ENCODE measurements at places on chromosomes 3 and 15.

DNA sequence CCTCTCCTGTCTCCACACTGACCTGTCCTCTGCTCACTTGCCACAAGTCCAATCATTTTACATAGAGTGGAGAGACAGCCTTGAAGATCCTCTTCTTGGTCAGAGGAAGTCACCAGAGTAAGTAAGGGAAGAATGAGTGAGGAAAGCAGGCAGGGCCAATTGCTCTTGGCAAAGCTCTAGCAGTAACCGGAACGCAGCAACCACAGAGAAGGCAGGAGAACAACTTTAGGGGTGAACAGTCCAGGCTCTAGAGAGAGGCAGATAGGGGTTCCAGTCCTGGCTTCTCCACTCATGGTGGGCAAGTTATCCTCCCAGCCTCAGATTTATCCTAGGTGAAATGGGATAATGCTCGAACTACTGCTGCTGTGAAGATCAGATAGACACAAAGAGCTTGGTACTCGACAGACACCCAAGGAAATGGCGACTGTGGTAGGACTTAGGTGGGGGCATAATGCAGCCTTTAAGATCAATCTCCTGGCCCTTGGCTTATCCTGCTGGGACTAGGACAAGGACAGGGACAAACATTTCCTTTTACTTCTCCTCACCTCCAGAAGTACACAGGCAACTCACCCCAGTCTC, 1.2 kb upstream of the ADAMTSL3 start:
- no peak for DNase-seq

DNA sequence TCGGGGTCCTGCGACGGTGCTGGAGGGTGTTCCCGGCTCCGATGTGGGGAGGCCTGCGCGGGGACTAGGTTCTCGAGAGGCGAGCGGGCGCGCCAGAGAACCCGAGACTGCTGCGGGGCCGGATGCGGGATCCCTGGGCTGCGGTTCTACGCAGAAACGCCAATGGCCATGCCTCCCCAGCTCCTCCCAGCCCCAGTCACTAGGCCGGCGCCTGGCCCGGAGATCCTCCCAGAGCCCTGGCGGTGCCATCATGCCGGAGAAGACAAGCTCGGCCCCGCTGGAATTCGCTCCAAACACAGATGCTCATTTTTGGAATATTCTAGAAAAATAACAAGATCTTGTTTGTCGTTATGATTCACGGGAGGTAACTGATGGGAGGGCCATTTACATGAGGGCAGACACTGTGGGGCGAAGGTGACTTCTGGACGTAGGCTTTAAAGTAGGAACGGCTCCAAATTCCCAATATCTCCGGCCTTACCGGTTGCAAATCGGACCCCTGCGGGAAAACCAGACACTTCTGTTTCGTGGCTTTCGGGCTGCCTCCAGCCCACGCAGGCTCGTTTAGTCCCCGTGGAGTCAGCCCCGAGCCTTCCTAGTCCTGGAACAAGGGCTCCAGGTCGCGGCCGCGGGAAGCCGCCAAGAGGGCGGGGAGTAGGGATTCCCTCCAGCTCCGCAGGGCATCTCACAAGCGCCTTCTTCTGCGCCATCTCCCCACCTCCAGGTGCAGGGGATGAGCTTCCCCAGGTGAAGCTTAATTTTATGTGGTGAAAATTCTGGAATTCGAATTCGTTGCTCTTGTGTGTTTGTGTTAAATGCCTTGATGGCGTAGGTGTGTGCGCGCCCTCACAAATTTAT, 74.8 kb upstream of the POLG start:
- no peak for DNase-seq

DNA sequence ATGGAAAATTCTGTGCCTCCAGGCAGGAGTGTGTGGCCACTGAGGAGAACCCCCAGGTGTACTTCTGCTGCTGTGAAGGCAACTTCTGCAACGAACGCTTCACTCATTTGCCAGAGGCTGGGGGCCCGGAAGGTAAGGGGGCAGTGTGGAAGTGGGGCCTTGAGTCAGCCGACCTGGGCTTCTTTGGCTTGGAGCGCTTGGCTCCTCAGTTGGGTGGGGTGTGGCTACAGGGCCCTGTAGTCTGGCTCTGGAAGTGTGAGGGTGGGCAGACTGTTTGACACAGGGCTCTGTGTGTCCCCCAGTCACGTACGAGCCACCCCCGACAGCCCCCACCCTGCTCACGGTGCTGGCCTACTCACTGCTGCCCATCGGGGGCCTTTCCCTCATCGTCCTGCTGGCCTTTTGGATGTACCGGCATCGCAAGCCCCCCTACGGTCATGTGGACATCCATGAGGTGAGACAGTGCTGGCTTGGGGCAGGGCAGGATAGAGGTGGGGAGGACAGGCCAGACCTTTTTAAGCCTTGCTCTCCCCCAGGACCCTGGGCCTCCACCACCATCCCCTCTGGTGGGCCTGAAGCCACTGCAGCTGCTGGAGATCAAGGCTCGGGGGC, 18.2 kb upstream of the EXOG start:
- DNase-seq, result no peak

DNA sequence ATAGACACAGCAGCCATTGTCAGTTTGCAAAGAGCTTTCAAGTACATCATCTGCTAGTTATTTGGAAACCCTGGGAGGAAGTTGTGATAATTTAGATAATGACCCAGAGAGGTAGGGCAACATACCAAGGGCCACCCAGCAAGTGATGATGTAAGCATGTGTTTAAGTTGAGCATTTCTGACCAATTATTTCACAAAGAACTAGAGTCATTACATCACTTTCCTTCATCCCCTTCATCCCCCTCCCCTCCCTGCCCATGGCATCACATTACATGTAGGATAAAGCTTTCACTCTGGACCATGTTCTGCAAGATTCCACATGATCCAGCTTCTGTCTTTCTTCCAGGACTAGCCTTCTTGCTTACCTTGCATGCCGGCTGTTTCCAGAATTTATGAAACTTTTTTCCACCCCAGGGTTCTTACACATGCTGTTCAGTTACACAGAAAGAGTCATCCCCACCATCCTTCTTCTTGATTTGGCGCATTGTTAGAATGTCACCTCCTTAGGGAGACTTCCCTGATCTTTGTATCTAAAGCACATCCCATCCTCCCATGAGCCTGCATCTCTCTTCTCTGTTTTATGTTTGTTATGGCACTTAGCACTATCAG, 71.3 kb downstream of the PTPRG start:
- no peak for DNase-seq

DNA sequence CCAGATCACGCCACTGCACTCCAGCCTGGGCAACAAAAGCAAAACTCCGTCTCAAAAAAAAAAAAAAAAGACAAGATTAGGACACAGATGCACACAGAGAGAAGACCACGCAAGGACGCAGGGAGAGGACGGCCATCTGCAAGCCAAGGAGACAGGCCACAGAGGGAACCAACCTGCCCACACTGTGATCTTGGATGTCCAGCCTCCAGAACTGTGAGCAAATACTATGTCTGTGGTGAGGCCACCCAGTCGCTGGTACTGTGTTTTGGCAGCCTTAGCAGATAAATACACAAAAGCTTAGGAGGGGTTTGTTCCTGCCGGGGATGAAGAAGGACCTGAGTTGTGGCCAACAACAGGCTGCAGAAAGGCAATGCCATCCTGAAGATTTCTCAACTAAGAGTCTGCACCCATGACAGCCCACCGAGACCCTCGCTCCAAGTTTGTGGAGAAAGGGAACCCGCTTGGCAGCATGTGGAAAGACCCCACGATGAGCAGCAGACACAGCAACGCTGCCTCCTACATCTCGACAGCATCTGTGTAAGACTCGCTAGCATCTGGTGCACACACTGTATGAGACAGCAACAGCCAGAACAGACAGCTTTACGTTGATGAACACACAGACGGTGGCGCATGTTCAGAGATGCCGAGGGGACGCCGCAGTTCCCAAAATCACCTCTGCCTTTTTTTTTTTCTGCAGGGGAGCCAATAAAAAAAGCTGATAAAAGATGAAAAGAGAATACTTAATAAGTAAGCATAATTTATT, 13.7 kb downstream of the CYFIP1 start:
- no peak for DNase-seq

GRCh38 chr3:155019575-155019974, 60.5 kb upstream of the MME start:
- DNase-seq, result no peak

- no peak for DNase-seq
Measured at GRCh38 chr3:123287962-123288302, 86.2 kb downstream of the SEC22A start.

GRCh38 chr15:101047301-101047781, 128.2 kb downstream of the LRRK1 start:
- DNase-seq, result no peak

GRCh38 chr3:21152555-21152954, 598.5 kb downstream of the ZNF385D start:
- DNase-seq, result no peak
